ENCODE measurements at places on chromosomes 5 and 9.

- no peak for DNase-seq
Observed at GRCh38 chr9:18067548-18068120, 406.3 kb upstream of the ADAMTSL1 start.

GRCh38 chr9:91187311-91187964 lies 174.3 kb downstream of the AUH start:
- DNase-seq, result no peak

- no peak for DNase-seq
Observed at GRCh38 chr5:8238080-8238479, 369.1 kb downstream of the MTRR start.

DNA sequence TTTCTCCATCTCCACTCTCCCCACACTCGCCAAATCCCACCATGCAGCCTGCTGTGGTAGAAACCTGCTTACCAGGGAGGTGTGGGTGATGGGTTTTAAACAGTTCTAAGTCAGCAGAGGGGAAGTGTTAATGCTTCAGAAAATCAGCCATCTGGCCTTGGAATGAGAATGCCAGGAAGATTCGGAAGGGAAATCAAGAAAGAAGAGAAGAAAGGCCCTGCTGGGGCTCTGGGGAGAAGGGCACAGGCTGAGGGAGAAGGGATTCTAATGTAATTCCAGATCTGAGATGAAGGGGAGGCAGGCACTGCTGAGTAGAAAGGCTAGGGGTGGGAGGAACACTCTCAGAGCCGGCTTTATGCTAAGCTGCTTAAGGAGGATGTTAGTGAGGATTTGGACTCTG lies 434.7 kb upstream of the DMAC1 start:
- DNase-seq, result no peak

- DNase-seq, result no peak
Observed at GRCh38 chr9:127457191-127457878, 6.0 kb downstream of the LRSAM1 start.

- DNase-seq, result no peak
Observed at GRCh38 chr9:91392435-91392834, 30.7 kb upstream of the AUH start.

GRCh38 chr5:14675865-14676300 lies 11.4 kb downstream of the OTULIN start:
- DNase-seq, result no peak

GRCh38 chr9:76562511-76562911 lies 103.5 kb downstream of the GCNT1 start:
- peak; percentile 8 for DNase-seq

DNA sequence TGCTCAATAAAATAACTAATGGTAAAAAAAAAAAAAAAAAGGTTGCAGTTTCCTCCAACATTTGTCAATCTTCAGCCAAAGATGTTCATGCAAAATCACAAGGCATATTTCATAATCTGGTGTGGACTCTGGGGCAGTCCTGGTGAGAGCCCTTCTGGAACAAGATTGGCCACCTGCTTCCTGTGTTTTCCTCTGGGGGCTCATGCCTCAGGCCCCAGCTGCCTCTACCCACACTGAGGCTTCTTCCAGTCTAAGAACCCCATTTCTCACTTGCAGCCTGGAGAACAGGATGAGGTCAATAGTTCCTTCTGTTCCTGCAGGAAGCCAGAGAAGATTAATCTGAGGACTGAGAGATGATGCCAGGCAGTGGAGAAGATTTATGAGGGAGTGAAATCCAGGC lies 492.6 kb upstream of the BRINP1 start:
- no peak for DNase-seq

- DNase-seq, result no peak
Observed at GRCh38 chr5:77957931-77958521, 181.9 kb upstream of the TBCA start.

GRCh38 chr9:19620326-19620725 lies 168.5 kb downstream of the SLC24A2 start:
- no peak for DNase-seq

DNA sequence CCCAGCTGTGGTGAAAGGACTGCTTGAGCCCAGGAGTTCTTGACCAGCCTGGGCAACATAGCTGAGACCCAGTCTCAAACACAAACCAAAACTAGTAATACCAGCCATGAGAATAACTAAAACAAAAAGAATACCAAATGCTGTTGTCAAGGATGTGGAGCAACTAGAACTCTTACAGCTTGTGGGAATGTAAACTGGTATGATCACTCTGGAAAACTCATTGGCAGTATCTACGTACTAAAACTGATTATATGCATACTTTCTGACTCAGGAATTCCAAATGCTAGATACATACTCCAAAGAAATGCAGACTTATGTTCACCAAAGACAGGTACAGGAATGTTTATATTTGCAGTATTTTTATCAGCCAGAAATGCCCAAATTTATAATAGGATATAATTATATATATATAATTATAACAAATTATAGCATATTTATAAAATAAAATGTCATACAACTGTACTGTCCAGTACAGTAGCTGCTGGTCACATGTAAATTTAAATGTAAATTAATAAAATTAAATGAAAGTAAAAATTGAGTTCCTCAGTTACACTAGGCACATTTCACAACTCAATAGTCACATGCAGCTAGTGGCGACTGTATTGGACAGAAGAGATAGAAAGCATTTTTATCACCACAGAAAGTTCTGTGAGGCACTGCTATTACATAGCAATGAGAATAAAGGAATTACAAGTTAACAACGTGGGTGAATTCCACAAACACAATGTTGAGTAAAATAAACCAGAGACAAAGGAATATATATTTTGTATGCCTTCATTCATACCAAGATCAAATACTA lies 118.5 kb downstream of the GNAQ start:
- DNase-seq, result no peak

DNA sequence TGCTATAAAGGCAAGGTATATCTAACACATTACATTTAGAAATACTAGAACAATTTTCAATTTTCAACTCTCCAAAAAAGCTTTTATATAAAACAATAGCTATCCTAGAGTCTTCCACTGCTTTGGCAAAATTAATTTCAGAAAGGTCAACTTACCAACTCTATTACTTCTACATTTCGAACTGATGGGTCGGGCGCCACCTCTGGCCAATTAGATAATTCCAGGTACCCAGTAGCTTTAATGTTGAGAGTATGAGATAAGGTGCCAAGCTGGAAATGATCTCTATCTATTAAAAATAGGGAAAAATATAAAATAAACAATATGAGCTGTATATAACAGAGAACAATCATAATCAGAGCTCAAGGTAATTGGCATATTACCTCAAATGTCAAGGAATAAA lies 166.6 kb downstream of the AP3B1 start:
- no peak for DNase-seq

GRCh38 chr5:77033338-77033737 lies 3.1 kb downstream of the AGGF1 start:
- no peak for DNase-seq

- DNase-seq, result no peak
Observed at GRCh38 chr9:77738932-77739331, 90.8 kb upstream of the GNA14 start.

DNA sequence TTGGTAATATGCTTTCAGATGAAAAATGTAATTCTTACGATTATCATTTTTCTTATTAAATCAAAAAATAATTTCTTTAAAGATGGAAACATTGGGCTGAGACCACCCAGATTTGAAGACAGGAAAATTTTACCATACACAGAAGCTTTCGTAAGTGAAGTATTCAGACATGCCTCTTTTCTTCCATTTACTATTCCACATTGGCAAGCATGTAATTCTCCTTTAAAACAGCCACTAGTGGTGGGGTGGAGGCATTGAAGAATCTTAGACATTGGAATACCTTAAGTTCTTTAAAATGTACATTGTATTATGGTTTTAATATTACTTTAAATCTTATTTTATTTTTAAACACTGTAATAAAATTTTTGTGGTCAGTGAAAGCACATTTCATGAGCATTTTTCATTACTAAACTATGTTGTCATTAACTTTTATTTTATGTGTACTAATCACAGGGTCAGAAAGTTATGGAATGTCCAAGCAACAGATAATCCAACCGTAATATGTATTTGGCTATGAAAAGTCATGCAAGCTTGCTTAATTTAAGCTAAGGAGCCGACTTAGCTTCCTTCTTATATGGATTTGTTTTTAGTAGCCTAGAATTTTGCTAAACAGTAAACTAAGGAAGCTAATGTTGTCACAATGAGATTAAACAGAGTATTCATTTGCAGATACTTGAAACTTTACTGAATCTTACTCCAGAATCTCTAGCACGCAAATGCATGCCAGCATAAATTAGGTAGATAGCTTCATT lies 97.4 kb upstream of the ALDH1A1 start:
- DNase-seq, result peak; percentile 43

DNA sequence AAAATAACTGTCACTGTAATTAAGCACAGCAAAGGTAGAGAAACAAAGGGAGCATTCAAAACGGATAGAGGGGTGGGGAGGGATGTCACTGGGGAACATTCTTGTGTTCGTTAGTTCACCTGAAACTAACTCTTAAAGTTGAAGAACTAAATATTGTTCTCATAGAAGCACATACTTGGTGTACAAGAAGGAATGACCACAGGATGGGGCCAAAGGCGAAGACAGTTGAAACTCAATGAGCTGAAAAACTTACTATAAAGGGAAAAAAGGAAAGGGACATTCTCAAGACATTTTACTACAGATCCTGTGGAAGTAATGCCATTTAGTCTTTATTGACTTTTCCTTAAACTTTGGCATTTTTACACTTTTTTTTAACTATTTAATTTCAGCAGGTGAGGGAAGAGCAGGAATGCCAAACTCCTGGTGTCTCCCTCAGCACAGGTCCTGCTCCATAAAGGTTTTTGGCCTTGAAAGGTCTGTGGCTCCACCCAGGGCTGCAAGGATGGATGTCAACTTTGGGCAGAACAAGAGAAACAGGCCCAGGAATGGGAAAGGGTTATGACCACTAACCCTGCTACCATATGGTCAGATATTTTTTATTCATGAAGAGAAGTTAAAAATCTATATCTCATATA lies 197.6 kb upstream of the RASA1 start:
- peak; percentile 73 for DNase-seq

DNA sequence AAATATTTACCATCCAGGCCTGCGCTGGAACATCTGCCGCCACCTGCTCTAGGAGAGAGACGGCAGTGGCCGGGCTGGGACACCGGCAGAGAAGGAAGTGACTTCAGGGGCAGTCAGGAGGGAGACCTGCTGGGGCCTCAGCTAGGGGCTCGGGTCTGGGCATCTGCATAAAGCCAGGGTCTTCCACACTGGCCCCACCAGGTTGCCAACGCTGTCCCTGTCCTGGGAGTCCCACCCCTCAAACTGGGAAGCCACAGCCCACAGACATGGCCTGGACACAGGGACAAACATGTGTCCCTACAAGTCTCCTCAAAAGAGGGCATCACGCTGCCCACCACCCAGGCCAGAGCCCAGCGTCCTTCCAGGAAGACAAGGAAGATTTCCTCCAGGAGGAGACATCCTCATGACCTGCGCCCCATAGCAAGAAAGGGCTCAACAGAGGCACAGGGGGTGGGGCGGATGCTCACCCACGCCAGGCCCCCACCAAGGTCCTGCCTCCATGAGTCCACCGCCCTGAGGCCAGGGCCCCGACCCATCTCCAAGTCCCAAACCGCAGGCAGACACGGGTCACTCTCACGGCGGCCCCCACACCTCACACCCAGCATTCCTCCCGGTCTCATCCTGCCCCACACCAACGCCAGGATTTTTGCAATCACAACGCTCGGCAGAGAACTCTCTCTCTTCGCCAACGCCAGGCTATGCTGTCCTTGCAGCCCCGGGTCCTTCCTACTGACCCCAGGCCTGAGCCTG lies 9.0 kb downstream of the VAV2 start:
- DNase-seq, result no peak

DNA sequence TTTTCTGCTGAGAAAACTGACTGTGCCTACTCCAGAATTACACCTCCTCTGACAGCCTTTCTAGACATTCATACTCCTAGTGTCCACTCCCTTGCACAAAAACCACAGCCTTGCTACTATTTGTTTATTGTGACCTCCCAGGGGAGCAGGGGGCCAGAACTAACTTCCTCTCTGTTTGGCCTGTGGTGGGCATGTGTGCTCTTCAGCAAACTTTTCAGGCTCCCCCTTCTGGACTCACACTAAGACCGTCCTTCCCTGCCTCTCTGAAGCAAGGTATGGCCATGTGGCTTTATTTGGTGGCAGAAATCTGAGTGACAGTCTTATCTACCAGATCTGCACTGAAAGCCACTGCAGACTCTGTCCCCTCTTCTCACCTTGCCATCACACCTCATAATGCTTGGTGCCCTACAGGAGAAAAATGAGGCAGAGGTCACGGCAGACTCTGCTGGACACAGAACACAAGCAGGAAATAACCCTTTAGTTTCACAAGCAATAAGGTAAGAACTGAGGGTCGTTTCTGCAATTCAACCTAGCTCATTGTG lies 28.2 kb downstream of the LIFR start:
- DNase-seq, result no peak

- no peak for DNase-seq
Observed at GRCh38 chr9:120694559-120694958, 19.7 kb downstream of the MEGF9 start.

GRCh38 chr9:92291577-92291976 lies 1.9 kb downstream of the IARS1 start:
- DNase-seq, result no peak

DNA sequence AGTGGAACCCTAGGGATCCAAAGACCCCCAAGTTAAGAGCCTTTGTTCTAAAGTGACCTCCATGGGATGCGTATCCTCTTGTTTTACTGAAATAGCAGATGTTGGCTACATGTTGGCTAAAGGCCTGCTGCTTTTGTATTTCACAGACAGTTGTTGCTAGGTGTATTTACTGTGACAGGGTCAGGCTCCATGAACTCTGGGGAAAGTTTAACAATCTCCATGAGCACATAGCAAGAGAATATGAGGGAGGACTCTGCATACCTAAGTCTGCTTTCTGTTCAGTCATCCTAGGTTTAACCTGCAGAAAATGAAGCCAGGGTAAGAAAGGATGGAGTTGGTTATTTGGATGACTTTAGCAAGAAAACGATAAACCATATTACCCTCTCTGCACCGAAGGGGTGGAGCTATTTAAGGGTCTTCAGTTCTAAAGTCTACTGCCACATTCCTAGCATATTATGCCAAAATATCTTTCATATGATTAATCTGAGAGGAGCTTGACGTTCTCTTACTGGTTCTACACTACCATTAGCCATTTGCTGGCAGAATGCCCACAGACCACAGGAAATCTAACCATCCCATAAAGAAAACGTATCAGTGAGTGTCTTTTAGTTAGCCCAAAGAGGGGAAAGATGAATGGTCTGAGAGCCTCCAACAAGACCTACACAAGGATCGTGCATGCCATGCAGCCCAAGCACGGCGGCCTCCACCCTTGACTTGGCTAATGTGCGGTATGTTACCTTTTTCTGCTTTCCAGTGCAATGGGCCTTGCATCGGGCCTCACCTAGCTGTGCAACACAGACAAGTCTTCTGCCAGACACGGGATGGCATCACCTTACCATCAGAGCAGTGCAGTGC lies 127.8 kb downstream of the SAXO1 start:
- peak; percentile 71 for DNase-seq
